ENCODE measurements at places on chromosomes 6 and 20. TPM values are rescaled to one million over a fixed set of nuclear protein-coding genes. Genes with fewer than 3 reads are reported as not detected.

Gene ARMC2
- 0.99 TPM for total RNA-seq

Gene GABRR1
- total RNA-seq = not detected

Gene TRERF1
- total RNA-seq = 0.85 TPM

GRCh38 chr6:149513915-149514314 lies 29.1 kb upstream of the ZC3H12D start:
- no peak for DNase-seq

DNA sequence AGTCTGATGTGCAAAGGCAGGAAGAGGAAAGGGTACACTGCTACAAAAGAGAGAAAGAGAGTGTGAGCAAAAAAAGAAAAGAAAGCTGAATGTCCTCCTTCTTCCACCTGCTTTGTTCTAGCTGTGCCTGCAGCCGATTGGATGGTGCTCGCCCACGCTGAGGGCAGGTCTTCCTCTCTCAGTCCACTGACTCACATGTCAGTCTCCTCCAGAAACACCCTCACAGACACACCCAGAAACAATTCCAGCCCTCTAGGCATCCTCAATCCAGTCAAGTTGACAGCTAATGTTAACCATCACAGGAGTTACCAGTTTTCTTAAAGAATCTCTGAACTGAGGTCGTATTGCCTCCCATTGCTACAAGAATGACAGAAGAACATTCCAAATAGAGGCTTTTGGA lies 411.9 kb upstream of the SASH1 start:
- no peak for DNase-seq

DNA sequence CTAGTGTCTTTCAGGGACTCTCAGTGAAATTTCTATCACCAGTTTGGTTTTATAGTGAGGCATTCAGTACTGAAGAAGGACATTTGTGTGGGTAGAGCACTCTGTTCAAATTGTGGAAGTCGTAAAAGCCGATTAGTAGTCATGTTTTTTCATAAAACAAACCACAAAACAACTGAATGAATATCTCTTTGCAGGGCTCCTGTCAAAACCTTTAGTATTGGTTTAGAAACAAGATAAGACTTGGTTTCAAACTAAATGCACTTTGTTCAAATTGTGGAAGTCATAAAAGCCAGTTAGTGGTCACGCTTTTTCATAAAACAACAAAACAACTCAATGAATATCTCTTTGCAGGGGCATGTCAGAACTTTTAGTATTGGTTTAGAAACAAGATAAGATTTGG lies 23.8 kb downstream of the ADGRF4 start:
- DNase-seq = no peak

DNA sequence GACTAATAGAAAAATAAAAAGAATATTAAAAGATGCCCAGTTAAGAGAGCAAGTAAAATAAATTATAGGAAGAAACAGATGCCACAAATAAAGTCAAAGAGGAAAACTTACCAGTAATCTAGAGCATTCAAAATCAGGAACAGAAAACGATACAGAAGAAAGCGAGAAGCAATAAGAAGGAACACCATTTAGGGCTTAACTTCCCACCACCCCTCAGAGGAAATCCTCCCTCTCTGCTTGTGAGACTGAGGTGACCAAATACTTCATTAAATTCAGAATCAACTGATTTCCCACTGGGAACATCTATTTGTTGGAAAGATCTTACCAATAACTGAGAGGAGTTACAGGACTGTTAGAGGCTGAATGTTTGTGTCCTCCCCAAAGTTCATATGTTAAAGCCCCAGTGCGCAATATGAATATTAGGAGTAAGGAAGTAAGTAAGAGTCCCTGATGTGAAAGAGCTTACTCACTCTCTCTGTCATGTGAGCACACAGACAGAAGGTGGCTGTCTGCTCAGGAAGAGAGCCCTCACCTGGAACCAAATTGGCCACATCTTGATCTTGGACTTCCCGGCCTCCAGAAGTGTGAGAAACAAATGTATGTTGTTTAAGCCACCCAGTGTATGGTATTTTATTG lies 19.5 kb downstream of the KATNA1 start:
- no peak for DNase-seq

GRCh38 chr6:3094815-3095214 lies 23.7 kb upstream of the BPHL start:
- DNase-seq = no peak

GRCh38 chr6:41464481-41464880 lies 81.7 kb upstream of the FOXP4 start:
- DNase-seq = no peak

DNA sequence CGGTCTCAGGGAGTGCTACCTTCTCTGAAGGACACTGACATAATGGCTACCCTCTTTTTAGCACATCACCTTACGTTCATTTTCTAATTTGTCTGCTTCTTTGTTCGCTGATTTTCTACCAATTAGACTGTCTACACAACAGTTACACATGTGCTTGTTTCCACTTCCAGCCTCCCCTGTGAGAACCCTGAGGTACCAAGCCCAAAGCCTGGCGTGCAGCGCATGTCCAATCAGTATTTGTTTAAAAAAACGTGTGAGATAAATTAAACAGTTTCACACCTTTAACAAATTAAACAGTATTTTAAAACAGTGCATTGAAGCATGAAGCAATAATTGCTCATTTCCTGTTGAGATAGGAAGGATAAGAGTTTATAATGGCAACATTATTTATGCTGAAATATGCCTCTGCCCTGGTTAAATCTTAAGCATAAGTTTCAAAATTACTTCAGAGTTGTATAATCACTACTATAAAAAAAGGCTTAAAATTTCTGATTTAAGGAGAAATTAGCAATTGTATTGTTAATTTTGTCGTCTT lies 88.9 kb downstream of the MAP3K5 start:
- no peak for DNase-seq

DNA sequence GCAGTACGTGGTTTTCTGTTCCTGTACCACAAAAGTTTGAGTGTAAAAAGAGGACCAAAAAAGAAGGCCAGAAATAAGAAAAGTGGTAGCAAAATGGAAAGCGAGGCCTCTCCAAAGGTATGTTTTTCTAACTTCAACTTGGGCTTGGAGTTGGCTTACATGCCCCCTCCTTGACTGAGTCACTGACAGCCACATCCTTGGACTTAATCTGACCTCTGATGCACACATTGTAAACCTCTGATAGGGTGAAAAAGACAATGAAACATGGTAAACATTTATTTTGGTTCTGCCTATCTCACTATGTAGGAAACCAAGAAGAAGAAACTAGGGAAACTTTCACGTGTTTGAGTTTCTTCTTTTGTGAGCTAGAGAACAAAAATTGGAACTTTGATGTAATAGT lies 503.2 kb upstream of the ID4 start:
- DNase-seq = no peak

DNA sequence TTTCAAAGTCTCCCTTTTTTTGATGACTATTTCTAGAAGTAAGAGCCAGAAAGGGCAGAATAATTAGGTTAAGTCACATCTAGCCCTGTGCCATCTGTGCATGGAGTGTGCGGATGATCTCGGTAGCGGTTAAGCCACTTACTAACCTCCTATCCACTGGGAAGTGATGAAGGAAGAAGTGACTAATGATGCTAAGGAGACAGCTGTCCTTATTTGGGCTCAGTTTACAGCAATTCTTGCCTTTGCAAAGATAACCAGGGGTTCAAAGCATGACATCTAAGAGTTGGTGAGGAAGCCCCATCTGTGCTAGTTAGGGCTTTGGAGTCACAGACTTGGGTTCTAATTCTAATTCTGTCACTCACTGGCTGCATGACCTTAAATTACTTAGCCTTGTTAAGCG lies 62.4 kb upstream of the RREB1 start:
- DNase-seq = no peak

DNA sequence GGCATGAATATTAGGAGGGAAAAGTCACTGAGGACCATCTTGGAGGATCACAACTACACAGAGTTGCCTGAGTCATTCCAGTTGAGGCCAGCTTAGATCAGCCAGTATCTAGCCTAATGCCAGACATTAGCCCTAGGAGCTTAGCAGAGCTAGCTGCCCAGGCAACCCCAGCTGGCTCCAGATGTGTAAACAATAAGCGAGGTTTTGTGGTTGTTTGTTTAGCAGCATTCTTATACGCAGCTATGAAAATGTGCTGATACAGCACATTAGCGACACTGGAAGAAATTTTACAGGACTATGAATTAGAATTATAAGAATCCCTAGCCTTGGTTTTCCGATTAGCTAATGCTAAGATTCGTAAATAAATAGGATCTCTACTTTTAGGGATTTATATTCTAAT lies 59.3 kb downstream of the BTBD3 start:
- DNase-seq = no peak

DNA sequence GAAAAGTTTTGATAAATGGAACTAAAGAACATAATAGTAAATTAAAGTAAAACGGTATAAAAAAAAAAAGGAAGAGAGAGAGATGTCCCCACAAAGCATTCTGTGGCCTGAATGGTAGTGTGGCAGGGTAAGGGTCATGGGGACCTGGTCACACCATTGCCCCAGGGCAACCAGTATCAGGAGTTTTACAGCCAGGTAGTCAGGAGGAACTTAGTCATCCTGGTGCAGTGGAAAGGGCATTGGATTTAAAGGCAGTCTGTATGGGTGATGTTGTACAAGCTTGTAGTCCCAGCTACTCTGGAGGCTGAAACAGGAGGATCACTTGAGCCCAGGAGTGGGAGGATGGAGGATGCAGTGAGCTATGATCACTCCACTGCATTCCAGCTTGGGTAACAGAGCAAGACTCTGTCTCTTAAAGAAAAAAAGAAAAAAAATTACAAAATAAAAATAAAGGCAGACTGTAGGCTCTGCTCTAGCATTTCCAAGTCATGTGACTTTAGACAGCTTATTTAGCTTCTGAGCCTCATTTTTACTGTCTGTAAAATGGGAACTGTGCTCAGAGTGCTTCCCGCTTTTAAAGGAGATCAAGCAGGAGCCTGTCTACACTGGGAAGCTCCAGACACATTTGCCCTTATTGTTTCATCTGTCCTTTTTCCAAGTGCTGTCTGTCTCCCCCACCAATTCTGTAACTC lies 112.8 kb upstream of the ARMC2 start:
- DNase-seq = no peak

DNA sequence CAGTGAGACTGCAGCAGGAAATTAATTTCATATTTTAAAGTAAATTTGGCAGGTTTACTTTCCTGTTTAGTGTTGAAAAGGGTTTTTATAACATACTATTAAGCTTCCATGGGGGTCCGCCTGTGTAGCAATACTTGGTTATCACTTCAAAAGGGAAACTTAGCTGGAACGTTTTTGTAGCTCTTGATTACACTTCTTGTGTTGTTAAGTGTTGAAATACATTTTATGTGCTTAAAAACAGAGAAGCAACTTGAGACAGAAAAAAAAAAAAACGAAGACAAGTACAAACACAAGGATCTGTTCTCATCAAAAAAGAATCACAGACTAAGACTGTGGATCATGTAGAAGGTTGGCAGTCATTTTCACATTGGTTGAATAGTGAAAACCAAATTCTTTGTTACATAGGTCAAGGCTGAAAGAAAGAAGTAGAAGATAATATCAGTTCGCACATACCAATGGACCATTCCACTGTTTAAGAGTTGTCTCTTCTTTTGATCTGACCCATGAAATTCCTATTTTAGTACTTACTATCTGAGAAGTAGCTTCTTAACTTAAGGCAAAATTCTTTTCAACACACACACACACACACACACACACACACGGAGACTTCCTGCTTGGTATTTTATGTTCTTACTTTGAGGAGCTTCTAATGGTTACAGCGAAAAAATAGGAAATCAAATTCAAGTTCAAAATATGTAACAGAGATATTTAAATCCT lies 113.9 kb upstream of the SLC35B3 start:
- no peak for DNase-seq

GRCh38 chr20:53399083-53399482 lies 194.6 kb downstream of the ZNF217 start:
- no peak for DNase-seq

DNA sequence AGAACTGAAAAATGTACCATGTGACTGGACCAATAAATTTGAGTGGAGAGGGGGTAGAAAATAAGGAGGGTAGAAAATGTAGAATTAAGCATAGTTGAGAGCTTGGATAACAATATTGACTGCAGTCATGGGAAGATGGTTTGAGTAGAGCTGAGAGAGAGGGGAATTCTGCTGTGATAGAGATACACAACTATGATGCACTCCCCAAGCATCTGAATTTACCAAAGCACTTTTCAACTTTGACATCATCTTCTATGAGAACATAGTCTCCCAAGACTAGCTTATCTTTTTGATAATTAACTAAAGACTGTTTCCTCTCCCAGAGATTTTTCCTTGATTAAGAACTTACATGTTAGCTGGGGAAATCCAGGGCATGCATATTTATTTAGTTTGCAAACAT lies 103.1 kb downstream of the TNFRSF21 start:
- no peak for DNase-seq

- no peak for DNase-seq
Measured at GRCh38 chr6:53771785-53772624, 22.8 kb upstream of the LRRC1 start.

DNA sequence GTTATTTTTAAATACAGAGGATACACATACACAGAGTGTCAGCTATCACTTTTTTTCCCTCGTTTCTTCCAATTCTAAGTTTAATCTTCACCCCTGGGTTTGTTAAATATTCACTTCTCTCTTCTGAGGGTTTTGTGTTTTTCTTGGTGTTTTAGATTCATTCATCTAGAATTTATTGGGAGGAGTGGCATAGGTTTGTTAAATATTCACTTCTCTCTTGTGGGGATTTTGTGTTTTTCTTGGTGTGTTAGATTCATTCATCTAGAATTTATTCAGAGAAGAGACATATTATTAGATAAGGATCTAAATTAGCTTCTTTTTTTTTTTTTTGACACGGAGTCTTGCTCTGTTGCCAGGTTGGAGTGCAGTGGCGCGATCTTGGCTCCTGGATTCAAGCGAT lies 3.9 kb downstream of the GTF2H5 start:
- DNase-seq = no peak

DNA sequence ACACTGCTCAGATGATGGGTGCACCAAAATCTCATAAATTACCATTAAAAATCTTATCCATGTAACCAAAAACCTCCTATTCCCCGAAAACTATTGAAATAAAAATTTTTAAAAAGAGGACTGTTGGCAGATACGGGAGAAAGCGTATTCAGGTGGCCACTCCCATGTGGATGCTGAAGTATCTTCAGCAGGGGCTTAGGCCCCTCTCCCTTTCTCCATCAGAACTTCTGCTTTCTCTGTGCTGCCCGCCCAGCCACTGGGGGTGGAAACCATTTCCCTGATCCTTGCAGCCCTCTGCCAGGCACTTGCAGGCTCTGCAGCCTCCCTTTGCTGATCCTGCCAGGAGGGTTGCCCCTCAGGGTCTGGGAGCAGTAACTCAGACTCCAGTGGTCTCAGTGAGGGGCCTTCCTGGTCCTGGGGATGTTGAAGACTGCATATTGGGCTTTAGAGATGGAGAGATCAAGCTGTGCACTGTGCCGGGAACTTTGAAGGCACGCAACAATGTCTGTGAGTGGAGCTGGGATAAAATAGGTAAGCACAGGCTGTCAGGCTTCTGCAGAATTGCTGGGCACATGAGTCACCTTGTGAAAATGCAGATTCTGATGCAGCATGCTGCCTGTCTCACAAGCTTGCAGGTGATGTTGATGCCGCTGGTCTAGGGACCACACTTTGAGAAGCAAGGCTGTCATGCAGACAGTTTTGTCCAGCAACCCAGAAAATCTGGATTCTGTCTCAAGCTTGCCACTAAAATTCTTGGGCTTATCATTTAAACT lies 59.6 kb downstream of the SLC24A3 start:
- no peak for DNase-seq
